ENCODE measurements at places on chromosomes 1 and 21.

DNA sequence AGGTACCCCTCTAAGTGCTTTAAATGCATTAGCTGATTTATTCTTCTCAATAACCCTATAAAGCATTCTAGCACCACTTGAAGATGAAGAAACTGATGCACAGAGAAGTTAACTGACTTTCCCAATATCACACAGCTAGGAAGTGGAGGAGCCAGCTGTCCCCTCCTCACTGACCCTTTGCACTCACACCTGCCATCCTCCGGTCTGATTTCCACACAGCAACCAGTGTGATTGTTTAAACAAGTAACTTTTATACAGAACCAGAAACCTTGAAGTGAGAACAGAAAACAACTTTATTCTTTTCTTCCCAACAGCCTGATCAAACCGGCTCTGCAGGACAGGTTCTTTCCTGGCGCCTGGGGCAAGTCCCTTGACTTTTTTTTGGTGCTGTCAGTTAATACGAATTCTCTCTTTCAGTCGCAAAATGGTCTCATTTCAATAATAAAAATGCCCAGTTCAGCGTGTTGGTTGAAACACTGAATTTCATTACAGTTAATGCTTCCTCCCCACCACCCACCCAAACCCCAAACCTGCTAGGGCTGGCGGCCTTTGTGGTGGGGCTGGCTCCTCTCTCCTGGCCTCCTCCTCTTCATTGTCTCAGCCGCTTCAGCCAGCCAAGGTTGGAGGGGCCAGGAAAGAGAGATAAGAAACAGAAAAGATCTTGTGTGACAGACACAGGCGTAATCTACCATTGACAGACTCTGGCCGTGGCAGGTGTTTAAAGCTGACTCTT is 26.4 kb upstream of the EEIG2 start:
- DNase-seq: no peak

DNA sequence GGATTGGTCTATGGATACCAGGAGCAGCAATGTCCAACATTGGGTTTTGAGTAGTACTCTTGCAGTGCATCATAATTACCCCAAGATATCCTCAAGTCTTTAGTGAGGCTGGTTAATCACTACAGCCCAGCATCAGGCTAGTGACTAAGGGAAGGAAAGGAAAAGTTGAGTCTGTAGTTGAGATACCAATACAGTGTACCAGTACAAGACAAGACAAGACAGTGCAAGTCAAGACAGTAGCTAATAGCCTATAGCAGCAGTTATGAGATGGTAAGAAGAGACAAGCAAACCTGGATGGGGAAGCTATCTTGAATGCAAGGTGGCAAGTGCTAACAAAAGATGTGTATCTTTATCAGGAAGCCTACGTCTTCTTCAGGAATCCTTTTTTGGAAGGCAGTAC is 13.3 kb upstream of the GNG12 start:
- DNase-seq: no peak

- DNase-seq: no peak
Observed at GRCh38 chr1:214557952-214558735, 6.7 kb upstream of the PTPN14 start.

GRCh38 chr21:41008974-41009373 is 159.0 kb upstream of the BACE2 start:
- no peak for DNase-seq

- DNase-seq: no peak
Observed at GRCh38 chr1:192729500-192729899, 79.3 kb upstream of the RGS2 start.

DNA sequence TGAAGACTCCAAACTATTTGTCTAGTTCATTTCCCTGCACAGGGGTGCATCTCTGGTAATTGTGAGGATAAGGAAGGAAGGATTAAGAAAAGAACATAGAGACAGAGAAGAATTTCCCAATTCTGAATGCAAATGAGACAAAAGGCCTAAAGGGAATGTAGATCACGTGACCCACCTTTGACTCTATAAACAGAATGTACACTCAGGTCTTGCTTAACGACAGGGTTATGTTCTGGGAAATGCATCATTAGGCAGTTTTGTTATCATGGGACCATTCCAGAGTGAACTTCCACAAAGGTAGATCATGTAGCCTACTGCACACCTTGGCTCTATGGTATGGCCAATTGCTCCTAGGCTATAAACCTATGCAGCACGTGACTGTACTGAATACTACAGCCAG is 252.3 kb upstream of the ZP4 start:
- DNase-seq: no peak

DNA sequence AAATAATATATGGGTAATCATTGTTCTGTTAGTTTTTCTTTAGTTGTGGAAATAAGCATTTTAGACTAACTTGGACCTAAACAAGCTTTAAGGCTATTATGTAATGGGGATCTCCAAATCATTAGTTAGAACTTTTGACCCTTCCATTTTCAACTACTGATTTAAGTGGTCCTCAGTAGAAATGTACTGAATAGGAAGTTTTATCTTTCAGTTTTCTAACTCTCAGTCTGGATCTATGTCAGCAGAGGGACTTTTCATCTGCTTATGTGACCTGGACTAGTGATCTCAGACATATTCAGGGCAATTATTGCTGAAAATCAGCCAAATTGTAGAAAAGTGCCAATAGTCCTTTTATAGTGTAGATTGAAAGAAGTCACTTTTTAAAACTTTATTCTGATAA is 56.0 kb downstream of the SASS6 start:
- no peak for DNase-seq

DNA sequence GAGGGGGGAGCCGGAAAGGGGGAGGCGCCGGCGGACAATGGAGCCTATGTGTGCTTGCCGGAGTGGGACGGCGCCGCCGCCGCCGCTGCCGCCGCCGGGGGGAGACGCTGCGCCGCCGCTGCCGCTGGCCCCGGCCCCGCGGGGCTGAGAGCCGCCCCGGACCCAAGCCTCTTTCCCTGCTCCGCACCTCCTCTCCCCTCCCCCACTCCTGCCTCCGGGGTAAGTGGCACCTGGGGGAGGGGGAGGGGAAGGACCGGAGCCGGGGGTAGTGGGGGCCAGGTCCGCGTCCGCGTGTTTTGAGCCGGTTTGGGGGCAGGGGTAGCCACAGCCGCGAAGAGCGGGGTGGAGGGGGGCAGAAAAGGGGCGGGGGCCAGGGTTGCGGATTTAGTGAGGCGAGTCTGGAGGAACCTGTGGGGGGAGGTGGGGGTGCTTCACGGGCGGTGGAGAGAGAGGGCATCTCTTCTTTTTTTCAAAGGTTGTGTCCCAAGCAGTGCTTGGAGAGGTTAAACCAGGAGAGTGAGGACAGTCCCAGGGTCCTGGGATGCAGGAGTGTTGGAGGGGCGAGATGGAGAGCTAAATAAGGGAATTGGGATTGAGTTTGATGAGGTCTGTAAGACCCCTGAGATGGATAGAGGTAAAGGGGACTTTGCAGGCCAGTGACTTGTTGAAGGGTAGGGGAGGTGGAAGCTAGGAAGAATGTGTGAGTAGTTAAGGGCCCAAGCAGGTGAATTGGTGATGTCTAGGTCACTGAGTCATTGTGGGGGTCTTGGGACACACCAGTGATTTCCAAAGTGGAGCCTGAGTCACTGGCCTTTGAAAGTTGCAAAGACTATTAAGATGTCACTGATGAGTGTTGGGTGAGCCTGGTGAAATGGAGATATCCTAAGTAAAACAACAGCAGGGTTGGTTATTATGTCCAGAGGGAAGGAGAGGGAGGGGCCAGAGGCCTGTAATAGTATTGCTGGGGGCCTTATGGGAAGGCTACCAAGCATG is 59.1 kb downstream of the BCL9 start:
- no peak for DNase-seq

GRCh38 chr1:224528900-224529299 is 87.2 kb upstream of the CNIH3 start:
- DNase-seq: peak; percentile 53

GRCh38 chr1:211318576-211319280 is 7.9 kb upstream of the TRAF5 start:
- DNase-seq: no peak

DNA sequence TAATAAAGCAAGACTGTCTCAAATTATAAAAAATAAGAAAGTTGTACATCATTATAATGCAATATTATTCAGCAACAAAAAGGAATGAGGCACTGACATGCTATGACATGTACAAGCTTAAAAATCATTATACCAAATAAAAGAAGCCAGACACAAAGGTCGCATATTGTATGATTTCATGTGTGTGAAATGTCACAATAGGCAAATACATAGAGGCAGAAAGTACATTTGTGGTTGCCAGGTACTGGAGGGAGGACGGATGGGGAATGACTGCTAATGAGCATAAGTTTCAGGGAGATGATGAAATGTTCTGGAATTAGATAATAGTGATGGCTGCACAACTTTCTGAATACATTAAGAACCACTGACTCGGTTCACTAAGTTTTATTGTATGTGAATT is 73.6 kb upstream of the NBPF3 start:
- no peak for DNase-seq

GRCh38 chr21:39863111-39863510 is 4.1 kb upstream of the PCP4 start:
- DNase-seq: no peak

- DNase-seq: no peak
Observed at GRCh38 chr1:20597650-20598049, 8.8 kb downstream of the CDA start.

- no peak for DNase-seq
Observed at GRCh38 chr1:212690816-212691403, 8.7 kb downstream of the BATF3 start.

DNA sequence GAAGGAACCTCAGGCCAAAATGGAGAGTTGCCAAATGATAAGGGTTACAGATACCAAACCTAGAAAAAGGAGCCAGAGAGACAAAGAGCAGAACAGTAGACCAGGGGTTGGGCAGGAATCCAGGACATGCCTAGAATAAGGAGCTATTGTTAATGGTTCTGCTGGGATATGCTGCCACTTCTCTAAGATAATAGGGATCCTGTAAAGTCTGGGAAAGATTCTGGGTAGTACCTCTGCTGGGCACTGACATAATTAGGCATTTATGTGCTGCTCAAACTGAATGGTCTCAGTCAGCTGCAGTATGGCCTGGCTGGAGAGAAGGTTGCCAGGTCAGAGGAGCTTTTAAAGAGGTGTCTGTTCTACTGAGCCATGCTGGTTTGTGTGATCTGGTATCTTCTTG is 19.9 kb upstream of the NRIP1 start:
- no peak for DNase-seq

DNA sequence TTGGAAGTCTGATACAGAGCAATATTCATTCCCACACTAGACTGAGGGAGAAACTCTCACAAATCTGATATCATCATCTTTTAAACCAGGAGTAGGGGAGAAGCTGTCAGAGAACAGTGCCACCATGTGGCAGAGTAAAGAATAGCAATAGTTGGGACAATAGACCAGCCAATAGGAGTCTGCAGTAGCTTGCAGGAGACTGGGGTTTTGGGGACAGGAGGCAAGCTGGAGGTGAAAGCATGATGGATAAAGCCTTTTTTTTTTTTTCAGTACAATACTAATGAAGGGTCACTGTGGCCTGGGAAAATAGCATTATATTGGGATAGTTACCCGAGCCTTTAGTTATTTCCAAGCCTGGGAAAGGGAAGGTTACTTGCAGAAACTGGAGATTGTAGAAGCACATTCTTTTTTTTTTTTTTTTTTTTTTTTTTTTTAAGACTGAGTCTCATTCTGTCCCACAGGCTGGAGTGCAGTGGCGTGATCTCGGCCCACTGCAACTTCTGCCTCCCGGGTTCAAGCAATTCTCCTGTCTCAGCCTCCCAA is 120.7 kb downstream of the S1PR1 start:
- DNase-seq: peak; percentile 31

DNA sequence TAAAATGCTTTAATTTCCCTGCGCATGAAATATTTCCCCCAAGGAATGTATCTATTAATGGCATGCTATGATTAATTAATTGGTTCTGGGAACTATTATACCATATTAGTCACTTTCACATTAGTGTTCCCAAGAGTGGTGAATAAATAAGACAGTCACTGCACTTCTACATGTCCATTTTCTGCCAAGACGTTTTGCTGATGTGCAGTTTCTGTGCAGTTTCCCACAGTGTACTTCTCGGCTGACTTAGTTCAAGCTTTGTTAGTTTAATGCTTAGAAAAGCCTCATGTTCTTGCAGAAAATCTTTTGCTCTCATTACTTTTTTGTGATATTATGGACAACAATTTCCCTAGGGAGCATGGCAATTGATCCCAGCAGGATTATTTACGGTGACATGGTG is 1014.5 kb downstream of the BRINP3 start:
- DNase-seq: no peak

GRCh38 chr1:160763993-160764392 is 24.9 kb downstream of the SLAMF7 start:
- no peak for DNase-seq

- DNase-seq: no peak
Observed at GRCh38 chr21:46014828-46015227, 33.3 kb downstream of the COL6A1 start.

GRCh38 chr1:76807543-76808260 is 59.6 kb upstream of the ST6GALNAC5 start:
- no peak for DNase-seq

DNA sequence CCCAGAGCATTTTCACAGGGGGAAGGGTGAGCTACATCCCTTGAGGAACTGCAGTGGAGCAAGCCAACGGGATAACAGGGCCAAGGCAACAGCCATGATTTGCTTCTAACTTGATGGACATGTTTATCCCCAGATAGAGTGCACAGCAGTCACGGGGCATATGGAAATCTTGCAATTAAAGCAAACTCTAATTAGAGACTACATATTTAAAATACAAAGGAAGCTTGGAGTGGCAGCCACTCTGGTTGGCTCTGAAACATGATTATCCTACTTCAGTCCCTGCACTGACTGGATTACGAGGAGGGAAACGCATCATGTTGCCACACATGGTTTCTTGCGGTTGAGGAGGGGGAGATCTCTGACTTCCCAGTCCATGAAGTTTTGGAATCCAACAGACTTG is 60.8 kb downstream of the BEND5 start:
- no peak for DNase-seq

DNA sequence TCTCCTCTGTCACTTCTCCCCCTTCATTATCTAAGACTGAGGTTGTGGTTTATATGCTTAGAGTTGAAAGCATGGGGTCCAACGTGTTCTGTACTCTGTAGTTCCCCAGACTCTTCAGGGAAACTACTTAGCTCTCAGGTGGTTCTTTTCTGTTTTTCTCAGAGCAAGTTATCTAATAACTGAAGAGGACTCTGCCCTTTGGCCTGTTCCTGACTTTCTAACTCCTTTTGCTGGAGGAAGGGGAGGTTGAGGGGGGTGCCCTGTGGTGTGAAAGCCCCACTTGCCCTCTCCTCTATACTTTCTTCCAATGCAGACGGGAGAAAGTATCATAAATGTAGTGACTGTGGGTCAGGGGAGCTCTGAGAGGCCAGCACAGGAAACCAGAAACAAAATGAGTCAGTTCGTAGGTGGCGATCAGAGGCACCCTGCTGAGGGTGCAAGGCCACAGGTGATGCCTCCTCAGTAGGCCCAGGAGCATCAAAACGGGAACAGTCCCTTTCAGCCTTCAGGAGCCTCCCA is 5.0 kb downstream of the SLC25A44 start:
- no peak for DNase-seq

GRCh38 chr21:16751695-16752474 is 761.0 kb upstream of the CXADR start:
- no peak for DNase-seq
